Fibroblast of skin of left quadriceps (primary cell): ENCODE measurements at places on chromosomes 12 and 14.

DNA sequence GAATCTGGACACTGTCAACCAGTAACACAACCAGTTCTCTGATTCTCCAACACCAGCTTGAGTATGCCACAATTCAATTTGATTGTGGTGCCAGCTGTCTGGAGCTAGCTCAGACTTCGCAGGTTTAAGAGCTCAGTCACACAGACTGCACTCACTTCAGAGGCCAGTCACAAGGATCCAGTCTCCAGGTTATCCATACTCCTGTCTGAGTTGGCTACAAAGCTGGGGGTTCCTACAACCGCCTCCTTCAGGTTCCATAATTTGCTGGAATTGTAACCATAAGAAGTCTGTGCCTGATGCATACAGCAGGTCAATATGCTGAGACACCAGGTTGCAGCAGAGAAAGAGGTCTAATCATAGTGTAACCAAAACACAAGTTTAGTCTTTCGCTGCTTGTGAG, 70.5 kb upstream of the CPSF6 start:
- no peak for DNase-seq

DNA sequence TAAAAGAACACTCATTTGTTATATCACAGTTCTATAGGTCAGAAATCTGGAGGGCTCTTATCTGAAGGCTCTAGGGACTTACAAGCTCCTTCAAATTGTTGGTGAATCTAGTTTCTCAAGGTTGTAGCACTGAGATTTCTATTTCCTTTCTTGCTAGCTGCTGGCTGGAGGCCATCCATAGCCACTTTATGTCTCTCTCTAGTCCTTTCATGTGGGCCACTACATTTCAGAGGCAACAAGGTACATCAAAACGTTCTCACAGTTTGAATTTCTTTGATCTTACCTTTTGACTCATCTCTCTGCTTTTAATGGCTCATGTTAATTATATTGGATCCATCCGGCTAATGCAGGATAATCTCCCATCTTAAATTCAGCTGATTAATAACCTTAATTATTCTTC, 286.8 kb downstream of the DIO2 start:
- DNase-seq = no peak

- no peak for DNase-seq
These were observed 5.8 kb upstream of the HCAR3 start for GRCh38 chr12:122722387-122722786.

GRCh38 chr12:108424026-108424425, 84.9 kb upstream of the CMKLR1 start:
- DNase-seq = no peak

- no peak for DNase-seq
These were observed 56.7 kb downstream of the EPS8 start for GRCh38 chr12:15732341-15733061.

DNA sequence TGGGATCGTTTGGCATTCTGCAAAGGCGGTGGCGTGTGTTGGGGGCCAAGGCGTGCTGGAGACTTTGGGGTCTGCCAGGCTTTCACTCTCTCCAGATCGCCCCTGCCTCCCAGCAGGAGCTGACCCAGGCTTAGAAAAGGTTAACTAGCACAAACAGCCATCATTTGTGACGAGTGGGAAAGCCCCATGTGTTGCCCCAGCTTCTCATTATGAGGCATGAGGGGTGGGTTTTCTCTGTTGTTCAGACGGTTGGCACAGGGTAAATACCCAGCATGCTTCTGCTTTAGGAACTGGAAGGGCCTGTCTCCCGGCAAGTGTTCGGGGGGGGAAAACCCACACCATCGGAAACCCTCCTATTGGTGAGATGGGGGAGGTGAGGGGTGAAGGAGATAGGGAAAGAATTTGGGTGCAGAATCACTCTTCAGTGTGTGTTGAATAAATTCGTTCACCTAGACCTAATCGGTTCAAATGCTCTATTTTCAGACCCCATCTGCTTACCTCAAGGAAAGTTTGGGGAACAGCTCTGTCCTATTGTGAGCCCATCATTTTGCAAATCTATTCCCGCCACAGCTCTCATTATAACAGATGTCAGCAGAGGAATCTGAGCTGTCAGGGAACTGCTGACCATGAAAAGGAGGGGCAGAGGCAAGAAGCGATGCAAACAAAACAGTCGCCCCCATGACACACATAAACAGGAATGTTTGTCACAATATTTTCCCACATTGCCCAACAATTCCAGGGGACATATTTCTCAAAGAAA, 34.7 kb upstream of the C12orf42 start:
- no peak for DNase-seq

DNA sequence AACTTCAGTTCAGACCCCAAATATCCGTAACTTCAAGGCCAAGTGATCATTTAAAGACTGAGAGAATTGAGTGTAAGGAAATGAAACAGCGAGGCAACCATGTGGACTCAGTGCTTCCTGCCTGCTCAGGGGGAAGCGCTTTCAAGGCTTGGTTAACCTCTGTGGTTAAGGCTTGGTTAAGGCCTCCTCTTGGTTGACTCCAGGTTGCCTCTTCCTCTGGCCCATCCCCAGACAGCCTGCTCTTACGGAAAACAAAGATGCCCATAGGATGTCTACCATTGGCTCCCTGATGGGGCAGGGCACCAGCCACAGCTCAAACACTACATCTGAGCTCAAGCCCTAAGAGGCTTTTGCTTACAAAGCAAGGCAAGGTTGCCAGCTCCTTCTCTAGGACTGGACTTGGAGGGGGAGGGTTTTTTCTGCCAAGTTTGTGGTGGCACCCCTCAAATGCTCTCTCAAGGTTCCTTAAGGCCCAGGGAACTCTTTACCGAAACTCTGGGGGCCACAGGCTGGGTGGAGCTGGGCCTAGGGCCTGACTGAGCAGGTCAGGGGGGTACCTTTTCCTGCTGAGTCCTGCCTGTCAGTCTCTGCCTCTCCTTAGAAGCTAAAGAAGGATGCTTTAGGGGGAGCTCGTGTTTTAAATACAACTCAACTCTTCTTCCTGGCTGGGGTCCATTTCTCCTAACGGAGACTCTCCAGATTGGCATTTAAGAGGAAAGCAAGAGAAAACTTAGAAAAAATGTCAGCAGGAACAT, 13.7 kb downstream of the COL2A1 start:
- no peak for DNase-seq
